ENCODE measurements at places on chromosomes 5 and 9.
A peak's percentile ranks its signal among the peaks of the same experiment; 100 is the strongest.

GRCh38 chr5:76224898-76225297 lies 141.7 kb downstream of the SV2C start:
- no peak for DNase-seq

- DNase-seq: peak; percentile 38
These were observed at the start of gene STK32A for GRCh38 chr5:147234825-147235635. Gene STK32A, plus strand, starts transcription at chr5:147235026. Its CDS starts 4,609 bp downstream, at chr5:147239635.

DNA sequence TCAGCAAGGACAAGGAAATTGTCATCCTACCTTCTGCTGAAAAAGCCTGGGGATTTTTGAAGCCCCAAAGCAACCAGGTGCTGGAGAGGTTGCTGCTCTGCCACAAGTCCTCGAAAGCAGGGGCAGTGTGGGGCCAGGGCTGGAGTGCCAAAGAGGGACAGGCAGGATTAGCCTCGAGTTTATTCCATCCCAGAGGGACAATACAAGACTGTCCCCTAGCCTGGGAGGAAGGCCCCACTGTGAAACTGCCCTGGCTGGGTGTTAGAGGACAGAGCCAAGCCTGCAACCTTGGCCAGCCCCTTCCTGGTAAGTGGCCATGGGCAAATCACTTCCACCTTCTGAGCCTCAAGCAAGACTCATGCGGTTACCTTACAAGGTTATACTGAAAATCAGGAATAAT lies 55.1 kb downstream of the WHRN start:
- no peak for DNase-seq

- DNase-seq: no peak
These were observed 22.8 kb upstream of the ERBIN start for GRCh38 chr5:65903581-65903980.

DNA sequence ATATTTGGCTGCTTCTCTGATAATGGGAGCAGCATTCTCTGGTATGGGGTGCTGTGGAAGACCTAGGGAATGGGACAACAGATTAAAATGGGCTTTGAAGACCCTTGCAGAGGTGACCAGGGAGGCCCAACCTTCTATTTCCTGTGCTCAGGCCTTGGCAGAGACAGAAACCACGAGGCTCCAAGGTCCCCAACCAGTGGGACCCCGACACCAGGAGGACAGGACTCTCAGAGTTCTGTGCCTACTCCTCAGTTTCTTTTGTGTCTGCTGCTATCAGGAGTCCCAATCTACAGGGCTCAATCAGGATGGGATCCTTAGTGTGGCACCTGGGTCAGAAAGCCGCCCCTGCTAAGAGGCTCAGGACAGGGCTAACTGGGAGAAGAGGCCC lies 29.3 kb downstream of the CSF2 start:
- DNase-seq: no peak

DNA sequence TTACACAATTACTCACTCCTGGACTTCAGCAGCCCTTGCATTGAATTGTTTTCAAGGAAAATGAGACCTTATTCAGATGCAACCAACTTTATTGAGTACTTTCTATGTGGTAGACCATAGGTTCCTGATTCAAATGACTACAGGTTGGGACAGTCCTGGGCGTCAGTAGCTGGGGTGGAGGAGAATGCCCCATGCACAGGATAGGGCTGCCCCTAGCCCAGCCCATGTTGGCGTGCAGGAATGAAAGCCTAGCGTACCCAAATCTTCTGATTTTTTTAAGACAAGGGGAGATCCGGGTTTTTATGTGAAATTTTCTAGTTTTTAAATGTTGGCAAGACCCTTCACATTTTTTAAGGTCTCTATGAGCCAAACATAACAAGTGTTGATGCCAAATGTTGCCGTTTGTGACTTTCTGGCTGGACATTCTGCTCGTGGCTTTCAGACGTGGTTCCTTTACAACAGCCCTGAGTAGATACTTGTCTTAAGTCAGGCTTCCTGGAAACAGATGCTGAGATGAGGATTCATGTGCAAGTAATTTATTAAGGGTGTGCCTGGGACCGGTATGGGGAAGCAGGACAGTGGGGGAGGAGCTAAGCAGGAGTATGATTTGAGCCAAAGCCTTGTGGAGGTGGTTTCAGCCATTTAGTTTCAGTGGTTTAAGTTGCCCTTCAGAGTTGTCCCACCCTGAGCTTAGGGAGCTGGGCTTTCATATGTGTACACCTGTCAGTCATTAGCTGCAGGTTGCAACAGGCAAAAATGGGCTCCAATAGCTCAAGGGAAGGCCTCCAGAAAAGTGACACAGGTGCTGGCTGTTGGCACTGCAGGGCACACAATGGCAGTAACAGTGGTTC lies 154.1 kb downstream of the NTRK2 start:
- DNase-seq: no peak

DNA sequence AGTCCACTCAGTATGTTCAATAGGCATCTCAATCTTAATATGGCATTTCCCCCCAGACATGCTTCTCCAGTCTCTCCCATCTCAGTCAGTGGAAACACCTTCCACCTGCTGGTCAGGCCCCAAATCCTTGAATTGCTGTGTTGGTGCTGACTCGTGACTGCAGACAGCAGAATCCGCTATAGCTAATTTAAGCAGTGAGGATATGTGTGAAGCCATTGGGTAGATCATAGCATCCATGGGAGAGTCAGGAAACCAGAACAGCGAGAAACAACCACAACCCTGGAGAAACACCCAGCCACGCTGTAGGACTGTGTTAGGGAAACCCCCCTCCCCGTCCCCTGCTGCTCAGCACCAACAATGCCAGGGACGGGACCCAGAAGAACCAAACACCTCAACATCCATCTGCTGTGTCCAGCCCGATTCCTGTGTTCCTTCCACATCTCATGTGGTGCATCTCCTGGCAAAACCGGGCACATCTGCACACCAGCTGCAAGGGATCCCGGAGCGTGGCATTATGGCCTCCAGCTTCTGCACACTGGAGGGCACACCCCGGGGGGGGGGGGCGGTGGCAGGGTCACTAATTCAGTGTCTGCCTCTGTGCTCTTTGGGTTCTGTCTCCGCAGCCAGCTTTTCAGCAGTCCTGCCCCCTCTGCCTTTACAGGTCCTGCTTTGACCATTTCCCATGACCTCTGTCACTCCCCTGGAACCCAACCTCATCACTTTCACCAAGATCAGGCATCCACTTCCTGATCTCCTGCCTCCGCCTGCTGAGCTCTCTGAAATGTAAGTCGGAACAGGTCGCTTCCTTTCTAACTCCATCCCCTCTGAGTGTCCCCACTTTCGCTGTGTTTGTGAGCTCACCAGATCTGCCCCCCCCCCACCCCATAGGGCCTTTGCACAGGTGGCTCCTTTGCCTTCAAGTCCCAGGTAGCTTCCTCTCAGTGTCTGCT lies 2.4 kb upstream of the PLEKHG4B start:
- no peak for DNase-seq

DNA sequence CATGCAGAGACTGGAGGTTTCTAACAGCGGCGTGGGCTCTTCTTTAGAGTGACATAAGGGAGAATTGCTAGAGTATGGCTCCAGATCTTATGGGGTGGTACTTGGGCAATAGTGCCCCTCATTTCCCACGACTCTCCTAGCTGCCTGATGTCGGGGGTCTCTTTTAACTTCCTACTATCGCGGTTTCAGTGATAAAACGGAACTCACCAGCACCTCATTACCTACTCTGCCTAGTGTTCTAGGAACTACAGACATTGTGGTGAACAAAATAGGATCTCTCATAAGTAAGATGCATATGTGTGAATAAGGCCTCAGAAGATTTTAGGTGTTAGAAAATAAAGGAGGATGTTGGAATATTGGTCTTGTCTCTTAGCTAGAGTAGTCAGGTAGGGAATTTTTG lies 1.1 kb downstream of the ICE1 start:
- no peak for DNase-seq

- DNase-seq: no peak
These were observed 325.7 kb downstream of the SLF1 start for GRCh38 chr5:94944160-94944559.

DNA sequence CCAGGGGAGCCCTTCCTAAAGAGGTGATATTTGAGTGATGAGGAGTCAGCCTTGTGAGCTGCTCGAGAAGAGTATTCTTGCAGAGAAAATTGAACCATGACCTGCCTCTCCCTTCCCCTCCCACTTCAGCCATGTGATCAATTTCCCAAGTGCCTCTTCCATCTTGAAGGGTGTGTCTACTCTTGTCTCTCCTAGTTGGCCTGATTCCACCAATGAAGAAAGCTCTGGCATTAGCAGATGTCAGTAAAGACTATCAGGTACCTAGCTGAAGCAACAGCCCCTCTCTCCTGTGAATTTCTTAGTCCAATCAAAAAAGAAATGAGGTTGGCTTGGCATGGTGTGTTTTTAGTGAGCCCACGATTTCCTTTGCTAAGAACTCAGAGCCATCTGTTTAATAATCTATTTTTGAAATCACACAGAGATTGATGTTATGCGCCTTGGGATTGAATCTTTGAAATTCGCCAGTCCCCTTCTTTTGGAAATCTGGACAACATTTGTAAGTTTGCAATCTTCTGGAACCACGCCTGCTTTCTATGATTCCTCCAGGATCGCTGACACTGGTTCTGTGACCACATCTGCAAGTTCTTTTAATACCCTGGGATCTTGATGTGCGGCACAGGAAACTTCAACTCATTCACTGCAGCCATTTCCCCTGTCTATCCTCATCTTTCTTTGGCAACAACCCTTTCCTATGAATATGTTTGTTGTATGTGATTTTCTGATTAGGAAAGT lies 404.6 kb downstream of the DMRT2 start:
- DNase-seq: no peak

GRCh38 chr9:122370869-122371755 lies at the start of gene PTGS1:
Gene PTGS1, plus strand, starts transcription at chr9:122371024. Its CDS starts 61 bp downstream, at chr9:122371085.
- DNase-seq: no peak

DNA sequence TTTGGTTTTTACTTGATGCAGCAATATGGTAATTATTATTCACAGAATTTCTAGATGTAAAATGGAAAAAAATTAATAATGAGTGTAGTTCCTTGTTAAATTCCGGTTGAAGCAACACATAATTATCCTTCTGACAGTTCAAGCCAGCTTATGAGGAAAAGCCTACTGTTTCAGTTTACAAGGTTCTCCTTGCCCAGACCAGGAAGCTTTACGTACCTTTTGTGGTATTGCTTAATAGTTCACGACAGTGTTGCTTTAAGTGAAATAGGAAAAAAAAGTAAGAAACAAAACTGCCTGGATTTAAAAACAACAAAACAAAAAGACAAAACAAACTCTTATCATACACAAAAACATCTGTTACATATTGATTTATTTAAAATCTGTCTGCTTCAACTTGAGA lies 547.3 kb upstream of the C9orf72 start:
- peak; percentile 59 for DNase-seq

GRCh38 chr5:153883854-153884611 lies 154.7 kb downstream of the FAM114A2 start:
- no peak for DNase-seq

GRCh38 chr5:81718300-81718699 lies 32.6 kb downstream of the SSBP2 start:
- no peak for DNase-seq

GRCh38 chr9:88660611-88661010 lies 125.6 kb downstream of the NXNL2 start:
- no peak for DNase-seq

GRCh38 chr9:110451726-110452125 lies 114.1 kb upstream of the TXNDC8 start:
- no peak for DNase-seq

GRCh38 chr5:109792613-109793012 lies 102.9 kb downstream of the MAN2A1 start:
- DNase-seq: no peak

DNA sequence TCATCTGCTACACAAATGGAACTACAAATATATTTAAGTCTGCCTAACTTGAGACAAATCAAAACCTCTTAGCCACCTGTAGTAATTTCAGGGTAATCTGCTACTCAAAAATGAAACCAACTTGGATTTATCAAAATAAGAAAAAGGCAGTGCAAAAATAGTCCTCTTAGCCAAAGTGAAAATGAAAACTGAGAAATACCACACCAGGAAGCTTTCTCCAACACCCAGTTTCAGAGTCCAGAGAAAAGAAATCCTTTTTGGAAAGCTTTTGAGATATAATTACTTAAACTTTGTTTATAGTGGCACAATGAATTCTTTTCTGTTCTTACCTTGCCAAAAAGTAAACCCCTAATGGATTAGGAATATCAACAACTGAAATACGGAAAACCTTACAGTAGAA lies 990.4 kb downstream of the EFNA5 start:
- no peak for DNase-seq

DNA sequence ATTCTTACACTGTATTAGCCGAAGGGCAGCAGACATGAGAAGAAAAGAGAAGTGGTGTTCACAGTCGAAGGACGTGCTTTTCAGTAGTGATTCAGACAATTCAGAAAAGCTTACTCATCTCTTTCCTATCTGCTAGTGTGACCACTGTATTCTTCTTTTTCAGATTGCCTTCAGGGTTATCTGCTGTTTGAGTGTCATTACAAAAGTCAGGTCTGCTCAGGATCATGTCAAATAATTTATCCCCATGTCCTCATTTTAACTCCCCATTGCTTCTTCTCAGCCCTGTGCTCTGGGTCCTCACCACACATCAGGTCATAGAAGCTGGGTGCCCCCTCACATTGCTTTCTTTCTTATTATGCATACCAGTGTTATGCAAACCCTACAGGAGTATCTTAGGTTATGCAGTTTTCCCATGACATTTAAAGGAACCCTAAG lies 394.0 kb downstream of the CETN3 start:
- DNase-seq: no peak

DNA sequence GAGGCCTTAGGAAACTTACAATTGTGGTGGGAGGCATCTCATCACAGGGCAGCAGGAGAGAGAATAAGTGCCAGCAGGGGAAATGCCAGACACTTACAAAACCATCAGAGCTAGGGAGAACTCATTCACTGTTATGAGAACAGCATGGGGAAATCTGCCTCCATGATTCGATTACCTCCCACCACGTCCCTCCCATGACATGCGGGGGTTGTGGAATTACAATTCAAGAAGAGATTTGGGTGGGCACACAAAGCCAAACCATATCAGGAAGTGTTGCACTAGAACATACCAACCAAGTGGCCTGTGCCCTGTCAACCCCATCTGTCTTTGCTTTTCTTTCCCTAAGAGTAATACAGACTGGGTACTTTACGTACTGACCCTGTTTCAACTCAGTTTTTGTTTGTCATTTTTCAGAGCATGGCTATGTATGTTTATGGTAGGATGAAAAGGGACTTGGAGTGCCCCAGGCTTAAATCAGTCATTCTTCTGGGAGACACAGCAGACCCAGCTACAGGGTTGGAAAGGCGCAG lies 58.3 kb upstream of the TGFBR1 start:
- DNase-seq: no peak

- DNase-seq: no peak
These were observed 503.4 kb downstream of the NFIB start for GRCh38 chr9:13810510-13810909.

GRCh38 chr5:66247176-66247960 lies 103.3 kb downstream of the SREK1 start:
- no peak for DNase-seq
